ENCODE measurements at places on chromosomes 11 and 22.

GRCh38 chr11:86537541-86538222, 134.7 kb downstream of the ME3 start:
- no peak for DNase-seq

- DNase-seq: no peak
Observed at GRCh38 chr11:84642500-84642899, 984.6 kb downstream of the DLG2 start.

- peak; percentile 49 for DNase-seq
Observed at GRCh38 chr11:41201156-41201555, 258.3 kb downstream of the LRRC4C start.

DNA sequence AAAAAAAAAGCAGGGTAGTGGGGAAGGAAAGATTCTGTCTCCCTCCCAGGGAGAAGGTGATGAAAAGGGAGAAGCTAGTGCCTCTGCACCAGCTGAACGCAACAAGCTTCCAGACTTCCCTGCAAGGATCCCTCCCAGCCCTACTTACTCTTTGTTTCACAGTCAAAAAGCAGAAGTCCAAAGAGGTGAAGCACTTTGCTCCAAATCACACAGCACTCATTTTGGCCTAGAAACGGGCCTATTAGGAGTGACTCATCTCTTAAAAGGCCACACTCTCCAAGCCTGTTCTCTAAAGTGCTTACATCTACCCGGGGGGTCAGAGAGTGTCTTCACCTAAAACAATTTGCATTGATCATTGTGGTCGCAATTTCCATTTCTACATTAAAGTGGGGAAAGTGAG, 17.7 kb upstream of the GRK3 start:
- DNase-seq: no peak

DNA sequence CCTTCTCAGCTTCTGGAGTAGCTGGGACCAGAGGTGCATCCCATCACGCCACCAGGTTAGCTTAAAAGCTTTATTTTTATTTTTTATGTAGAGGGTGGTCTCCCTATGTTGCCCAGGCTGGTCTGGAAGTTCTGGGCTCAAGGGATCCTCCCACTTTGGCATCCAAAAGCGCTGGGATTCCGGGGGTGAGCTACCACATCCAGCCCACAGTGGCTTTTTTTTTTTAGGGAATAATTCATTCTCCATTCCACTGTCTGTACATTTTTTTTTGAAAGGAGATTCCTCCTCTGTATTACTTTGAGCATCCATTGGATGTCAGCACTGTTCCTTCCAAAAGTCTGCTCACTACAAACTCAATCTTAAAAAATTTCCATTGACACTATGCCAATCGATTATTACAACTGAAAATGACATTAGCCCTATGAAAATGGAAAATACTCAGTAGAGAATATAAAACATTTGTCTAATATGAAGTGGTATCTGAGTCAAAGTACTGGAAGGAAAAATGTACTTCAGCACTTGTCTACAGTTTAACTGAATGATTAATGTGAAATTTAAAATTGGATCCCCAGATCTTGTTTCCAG, 1.3 kb upstream of the LPXN start:
- no peak for DNase-seq

Data from NCI-H345 (cell line).